ENCODE measurements at places on chromosomes 7 and 10. TPM values are rescaled to one million over a fixed set of nuclear protein-coding genes. Genes with fewer than 3 reads are reported as not detected.

The SPDYE11 gene
- not detected for total RNA-seq

The HABP2 gene
- not detected for total RNA-seq

The PRKG1 gene
- total RNA-seq: 3.9 TPM

The ZPBP gene
- not detected for total RNA-seq

All from endothelial cell of coronary artery (primary cell).